AG04449 (cell line): ENCODE measurements at places on chromosomes 3 and 15.
A peak's percentile ranks its signal among the peaks of the same experiment; 100 is the strongest.

GRCh38 chr3:39651993-39652739 is 157.2 kb upstream of the MYRIP start:
- no peak for DNase-seq

- no peak for DNase-seq
Measured at GRCh38 chr15:72058585-72058984, 59.4 kb downstream of the MYO9A start.

- no peak for DNase-seq
Measured at GRCh38 chr3:39933986-39934693, 124.7 kb downstream of the MYRIP start.

- no peak for DNase-seq
Measured at GRCh38 chr3:32977861-32978260, 26.4 kb downstream of the CCR4 start.

DNA sequence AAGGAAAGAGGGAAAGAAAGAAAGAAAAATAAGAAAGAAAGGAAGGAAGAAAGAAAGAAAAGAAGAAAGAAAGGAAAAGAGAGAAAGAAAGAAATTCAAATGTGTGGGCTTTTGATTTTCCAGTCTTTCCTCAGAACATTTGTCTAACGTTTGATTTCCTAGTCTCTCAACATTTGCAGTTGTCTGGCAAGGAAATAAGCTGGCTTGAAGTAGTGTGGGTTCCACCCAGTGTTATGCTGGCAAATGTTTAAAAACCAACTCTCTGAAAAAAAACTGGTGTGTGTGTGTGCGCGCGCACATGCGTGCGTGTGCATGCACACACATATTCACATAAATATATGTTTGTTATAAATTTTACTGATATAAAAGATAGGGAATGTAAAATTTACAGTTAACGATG is 54.6 kb upstream of the C3orf49 start:
- DNase-seq: no peak

- DNase-seq: no peak
Measured at GRCh38 chr3:195214381-195214780, 56.6 kb downstream of the XXYLT1 start.

GRCh38 chr3:47433796-47434195 is 41.9 kb downstream of the SCAP start:
- DNase-seq: no peak

- no peak for DNase-seq
Measured at GRCh38 chr3:31562525-31562924, 29.8 kb downstream of the STT3B start.

GRCh38 chr3:31772272-31772671 is 208.8 kb downstream of the OSBPL10 start:
- no peak for DNase-seq

GRCh38 chr3:40137591-40138295 is 171.8 kb upstream of the EIF1B start:
- DNase-seq: peak; percentile 21

- no peak for DNase-seq
Measured at GRCh38 chr3:16480861-16481545, 32.5 kb downstream of the RFTN1 start.

GRCh38 chr3:110027446-110028080 is 690.2 kb upstream of the DPPA4 start:
- DNase-seq: peak; percentile 33

GRCh38 chr3:38154625-38155255 is 10.6 kb upstream of the OXSR1 start:
- no peak for DNase-seq

DNA sequence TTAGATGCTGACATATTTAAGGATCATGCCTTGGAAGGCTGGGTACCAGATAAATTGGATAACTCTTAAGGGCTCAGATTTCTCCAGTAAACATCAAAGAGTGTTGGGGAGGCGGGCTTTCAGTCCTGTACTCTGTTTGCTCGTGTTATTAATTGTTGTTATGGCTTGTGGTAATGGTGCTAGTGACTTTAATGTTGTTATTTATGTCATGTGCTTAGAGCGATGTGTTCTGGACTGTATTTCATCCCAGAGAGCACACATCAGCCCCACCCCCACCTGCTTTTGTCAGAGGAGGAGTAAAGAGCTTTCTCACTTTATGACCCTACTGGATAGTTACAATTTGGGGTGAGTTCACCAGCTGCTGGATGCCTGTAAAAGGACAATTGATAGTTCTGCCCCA is 386.3 kb downstream of the EPHB1 start:
- DNase-seq: no peak

DNA sequence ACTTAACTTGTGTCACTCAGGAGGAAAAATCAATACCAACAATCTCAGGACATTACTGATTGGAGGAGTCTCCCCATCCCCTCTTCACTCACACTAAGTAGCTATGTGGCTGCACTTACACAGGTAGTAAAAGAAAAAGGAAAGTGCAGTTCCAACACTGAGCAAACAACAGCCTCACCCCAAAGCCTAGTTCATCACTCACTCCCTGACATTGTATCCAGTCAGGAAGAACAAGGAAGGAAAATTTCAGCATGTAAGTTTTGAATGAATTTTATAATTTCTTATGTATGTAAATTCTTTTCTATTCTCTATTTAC is 273.4 kb downstream of the IGSF11 start:
- no peak for DNase-seq

- DNase-seq: no peak
Measured at GRCh38 chr3:49498239-49498638, 28.2 kb downstream of the DAG1 start.

DNA sequence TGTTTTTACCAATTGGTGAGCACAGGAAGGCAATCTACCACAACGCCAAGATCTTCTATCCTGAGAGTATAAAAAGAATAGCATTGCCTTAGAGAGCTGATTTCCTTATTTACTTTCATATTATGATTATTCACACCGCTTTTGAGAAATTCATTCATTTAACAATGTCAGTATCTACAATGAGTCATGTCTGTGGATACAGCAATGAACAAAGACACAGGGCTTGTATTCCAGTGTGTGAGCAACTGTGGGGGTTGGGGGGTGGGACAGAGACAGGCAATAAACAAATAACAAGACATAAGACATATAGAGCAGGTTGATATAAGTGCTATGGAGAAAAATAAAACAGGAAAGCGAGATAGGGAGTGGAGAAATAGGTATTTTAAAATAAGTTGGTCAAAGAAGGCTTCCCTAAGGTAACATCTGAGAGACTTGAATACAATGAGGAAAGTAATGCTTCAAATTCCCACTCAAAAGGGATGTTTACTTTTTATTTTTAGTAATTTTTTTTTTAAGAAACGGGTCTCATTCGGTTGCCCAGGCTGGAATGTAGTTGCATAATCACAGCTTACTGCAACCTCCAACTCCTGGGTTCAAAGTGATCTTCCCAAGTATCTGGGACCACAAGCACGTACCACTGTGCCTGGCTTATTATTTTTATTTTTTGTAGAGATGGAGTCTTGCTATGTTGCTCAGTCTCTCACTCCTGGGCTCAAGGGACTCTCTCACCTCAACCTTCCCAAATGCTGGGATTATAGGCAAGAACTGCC is 45.7 kb downstream of the PGBD4 start:
- no peak for DNase-seq

GRCh38 chr15:64180235-64180824 is 17.5 kb upstream of the PPIB start:
- DNase-seq: no peak

GRCh38 chr3:12559520-12559919 is 2.6 kb downstream of the MKRN2 start:
- no peak for DNase-seq
